Ureter (tissue), 1 donor: ENCODE measurements at places on chromosomes 3 and 15. TPM values are rescaled to one million over a fixed set of nuclear protein-coding genes. Genes with fewer than 3 reads are reported as not detected.

CERS3 gene
- total RNA-seq, result not detected

DNA sequence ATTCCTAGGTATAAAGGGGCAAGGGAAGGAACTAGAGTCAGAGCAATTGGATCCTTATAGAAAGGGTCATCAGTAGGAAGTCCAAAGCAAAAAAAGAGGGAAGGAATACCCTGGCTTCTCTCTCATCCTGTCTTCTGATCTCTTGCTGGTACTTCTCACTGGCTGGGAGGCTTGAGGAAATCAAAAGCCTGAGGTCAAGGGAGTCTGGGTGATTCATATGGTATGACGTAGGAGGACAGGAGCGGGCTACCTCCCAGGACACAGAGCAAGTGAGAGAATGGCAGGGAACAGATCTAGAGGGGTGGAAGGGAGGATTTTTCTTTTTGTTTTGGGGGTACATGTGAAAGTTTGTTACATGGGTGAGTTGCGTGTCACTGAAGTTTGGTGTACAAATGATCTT lies 76.0 kb downstream of the CFAP20DC start:
- no peak for DNase-seq

GRCh38 chr3:133268726-133269134 lies 131.1 kb upstream of the BFSP2 start:
- no peak for DNase-seq

DNA sequence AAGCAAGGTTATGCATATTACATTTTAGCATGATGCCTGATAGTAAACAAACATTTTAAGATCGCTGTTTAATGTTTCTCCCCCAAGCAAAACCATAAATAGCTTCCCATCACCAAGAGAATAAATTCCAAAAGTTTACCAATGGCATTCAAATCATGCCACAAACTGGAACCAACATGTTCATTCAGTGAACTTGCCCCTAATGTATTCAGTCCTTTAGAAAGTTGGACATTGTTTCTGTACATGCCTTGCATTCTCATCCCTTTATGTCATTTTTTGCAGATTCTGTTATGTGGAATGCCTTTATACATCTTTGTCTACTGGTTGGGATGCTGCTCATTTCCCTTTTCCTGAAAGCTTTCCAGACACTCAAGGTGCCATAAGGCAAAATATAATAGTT lies 105.5 kb downstream of the PYDC2 start:
- DNase-seq, result no peak

GRCh38 chr3:187913617-187914033 lies 168.4 kb upstream of the BCL6 start:
- DNase-seq, result peak; percentile 43

TMC3 gene
- 1.4 TPM for total RNA-seq

GRCh38 chr3:36591959-36592358 lies 172.4 kb downstream of the DCLK3 start:
- no peak for DNase-seq

DNA sequence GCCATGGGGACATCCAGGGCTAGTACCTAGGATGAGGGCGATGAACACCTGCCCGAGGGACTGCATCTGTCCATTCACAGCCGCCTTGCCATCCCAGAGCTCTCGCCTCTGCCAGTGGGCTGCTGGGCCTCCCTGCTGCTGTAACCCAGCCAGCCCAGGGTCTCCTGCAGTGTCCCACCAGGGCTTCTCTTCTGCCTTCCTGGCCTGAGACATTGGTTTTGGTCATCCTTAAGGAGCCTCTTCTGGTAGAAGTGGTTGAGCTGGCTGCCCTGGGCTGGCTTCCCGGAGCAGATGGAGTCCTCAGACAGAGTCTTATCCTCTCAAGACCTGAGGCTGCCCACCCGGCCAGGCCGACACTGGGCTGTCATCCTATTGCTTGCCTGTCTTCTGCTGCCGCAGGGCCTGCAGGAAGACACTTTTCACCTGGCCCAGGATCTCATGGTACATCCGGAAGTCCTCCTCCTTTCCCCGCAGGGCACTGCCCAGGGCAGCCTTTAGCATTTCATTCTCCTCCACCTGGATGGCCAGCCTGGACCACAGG lies 6.1 kb upstream of the HHATL start:
- peak; percentile 39 for DNase-seq

DNA sequence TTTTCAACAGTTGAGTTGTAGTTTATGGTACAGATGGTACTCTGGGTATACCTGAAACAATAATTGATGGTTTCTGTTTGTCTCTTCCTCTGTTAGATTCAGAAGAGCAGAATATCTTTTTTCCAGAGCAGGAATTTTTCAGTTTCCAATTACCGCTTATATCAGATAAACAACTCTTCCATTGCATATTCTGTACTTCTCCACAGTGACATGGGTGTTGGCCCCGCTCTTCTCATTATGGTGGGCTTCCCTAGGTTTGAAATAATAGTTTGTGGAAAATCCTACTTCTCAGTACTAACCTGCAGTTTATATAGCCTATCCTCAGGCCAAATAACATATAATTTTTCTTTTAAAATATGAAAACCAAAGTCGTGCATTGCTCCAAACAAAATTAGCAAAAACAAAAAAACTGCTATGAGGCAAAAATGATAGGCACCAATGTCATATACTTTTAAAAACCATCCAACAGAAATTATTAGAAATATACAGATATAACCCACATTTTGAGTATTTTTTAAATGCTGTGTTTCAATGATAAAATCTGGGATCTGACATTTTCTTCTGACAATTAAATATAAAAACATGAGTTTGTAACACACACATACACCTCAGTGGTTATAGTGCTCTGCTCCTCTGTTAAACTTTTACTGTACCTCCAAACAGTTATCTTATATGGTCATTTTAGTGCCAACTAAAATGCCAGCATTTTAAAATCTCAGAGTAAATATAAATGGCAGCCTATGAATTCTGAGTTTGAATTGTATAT lies 56.8 kb downstream of the CMSS1 start:
- no peak for DNase-seq

TLR9 gene
- total RNA-seq, result 0.26 TPM

GRCh38 chr3:42014921-42015533 lies 53.1 kb upstream of the ULK4 start:
- DNase-seq, result no peak

GRCh38 chr3:123090728-123091531 lies 24.1 kb downstream of the PDIA5 start:
- no peak for DNase-seq

GRCh38 chr15:23648920-23649515 lies 1.4 kb upstream of the MAGEL2 start:
- DNase-seq, result no peak

GRCh38 chr3:108403686-108404345 lies 106.6 kb downstream of the MYH15 start:
- no peak for DNase-seq

DNA sequence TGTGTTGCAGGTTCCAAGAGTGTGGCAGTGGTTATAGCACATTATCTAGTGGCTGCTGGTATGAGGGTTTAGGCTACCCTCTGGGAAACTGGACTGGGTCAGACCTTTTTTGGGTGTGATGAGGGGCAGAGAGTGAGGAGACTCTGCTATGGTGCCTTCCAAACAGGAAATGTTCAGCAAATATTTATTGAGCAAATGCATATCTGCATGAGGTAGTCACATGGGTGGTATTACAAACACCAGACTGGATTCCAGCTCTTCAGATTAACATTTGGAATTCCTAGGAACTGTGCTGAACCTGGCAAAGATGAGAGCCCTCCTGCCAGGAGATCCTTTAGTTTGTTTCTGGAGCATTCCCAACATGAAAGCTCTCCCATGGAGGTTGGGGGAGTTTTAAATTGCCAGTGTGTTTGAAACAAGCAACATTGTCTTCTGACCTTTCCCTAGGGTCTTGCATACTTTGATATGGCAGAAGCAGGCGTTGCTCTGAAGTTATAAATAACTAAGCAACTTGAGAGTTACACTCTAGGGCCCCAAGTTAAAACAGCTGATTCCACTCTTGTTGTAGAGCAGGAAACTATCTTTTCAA lies 341.2 kb upstream of the C2CD4B start:
- no peak for DNase-seq

DNA sequence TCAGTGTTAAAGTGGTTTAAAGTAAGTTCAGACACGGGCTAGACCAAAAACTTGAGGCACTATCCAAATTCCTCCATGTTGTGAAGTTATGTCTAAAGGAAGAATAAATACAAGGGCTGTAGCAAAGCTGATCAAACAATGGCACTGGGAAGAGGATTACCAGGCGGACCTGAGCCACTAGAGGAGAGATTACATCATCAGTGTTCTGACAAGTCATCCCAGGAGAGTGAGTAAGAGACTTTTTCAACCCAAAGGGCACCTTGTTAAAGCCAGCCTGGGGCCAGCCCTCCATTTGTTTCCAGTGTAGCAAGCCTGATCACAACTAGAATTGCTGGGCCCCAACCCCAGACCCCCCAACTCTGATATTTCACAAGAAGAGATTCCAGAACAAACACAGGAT lies 166.9 kb downstream of the DCLK3 start:
- DNase-seq, result no peak

PPP1R14D gene
- not detected for total RNA-seq

PARP3 gene
- total RNA-seq, result 48.5 TPM

DNA sequence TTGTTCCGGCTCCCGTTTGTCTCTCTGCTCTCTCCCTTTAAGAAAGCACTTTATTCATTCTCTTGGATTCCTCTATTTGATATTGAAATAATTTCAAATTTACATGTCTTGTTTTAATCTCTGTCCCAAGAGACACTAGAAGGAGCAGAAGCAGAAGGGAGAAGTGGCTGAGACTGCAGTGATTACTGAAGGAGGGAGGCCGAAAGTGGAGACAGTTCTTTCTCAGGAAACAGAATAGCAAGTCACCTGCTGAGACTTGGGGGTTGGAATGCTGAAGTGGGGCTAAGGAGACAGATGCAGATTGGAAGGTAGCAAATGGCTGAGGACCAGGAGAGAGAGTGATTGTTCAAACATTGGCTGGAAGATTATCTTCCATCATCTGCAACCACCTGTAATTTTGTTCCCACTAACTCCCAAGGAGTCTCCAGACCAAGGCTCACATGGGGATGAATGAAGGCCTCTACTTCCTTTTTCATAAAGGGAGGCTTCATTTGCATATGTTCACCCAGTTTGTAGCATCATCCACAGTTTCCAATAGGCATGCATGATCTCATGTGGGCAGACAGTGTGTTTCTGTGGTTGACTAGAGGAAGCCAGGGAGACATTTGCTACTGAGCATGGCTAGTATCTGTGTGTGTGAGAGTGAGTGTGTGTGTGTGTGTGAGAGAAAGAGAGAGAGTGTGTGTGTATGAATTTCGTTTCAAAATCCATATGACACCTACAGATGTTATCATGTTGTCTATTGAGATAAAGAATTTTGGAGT lies 24.0 kb downstream of the LTF start:
- no peak for DNase-seq

- DNase-seq, result no peak
Measured at GRCh38 chr3:180250172-180250571, 213.4 kb upstream of the PEX5L start.

- no peak for DNase-seq
Measured at GRCh38 chr3:192835818-192836815, 81.5 kb downstream of the MB21D2 start.

- peak; percentile 69 for DNase-seq
Measured at GRCh38 chr3:13012221-13012691, 61.0 kb downstream of the IQSEC1 start.

DNA sequence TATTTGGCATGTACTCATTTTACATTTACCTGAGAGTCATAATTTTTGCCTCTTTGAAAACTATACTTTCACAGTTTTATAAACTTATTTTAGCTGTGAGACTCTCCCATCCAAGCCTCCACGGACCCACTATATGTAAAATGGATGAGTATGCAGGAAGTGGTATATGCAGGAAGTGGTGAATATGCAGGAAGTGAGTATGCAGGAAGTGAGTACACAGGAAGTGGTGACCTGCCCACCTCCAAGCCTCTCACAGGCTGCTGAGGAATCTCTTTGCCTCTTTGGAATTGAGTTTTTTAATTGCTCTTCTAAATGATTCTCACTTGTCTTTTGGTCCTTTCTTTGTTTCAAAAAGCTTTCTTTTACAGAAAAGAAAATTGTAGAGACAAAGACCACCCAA lies 85.2 kb downstream of the KBTBD8 start:
- no peak for DNase-seq

- no peak for DNase-seq
Measured at GRCh38 chr3:171660188-171660587, 150.1 kb downstream of the PLD1 start.

GRCh38 chr15:44194323-44195150 lies 534 bp downstream of the FRMD5 start:
- DNase-seq, result peak; percentile 44

DNA sequence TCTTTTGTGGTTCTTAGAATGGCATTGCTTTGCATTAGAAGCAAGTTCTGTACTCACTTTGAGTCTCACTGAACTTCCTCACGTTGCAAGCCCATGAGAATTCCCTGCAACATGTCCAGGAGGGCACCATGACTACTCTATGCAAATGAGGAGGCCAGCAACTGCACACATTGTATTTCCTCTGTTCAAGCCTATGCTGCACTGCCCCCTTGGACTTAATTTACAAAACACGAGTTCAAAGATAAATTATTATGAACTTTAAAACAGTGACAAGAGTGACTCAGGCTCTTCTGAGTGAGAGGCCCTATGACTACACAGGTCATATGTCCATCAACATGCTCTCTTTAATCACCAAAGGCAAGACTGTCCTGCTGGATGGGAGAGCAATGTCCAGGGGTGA lies 484.2 kb upstream of the ATP11B start:
- no peak for DNase-seq

GRCh38 chr3:151673974-151674373 lies 59.8 kb upstream of the AADACL2 start:
- no peak for DNase-seq

ANKRD34C gene
- not detected for total RNA-seq

SCN11A gene
- total RNA-seq, result 34.5 TPM

- DNase-seq, result no peak
Measured at GRCh38 chr15:48865370-48866079, 12.4 kb upstream of the EID1 start.

PRR20G gene
- not detected for total RNA-seq

TYRO3 gene
- total RNA-seq, result 9.6 TPM

DNA sequence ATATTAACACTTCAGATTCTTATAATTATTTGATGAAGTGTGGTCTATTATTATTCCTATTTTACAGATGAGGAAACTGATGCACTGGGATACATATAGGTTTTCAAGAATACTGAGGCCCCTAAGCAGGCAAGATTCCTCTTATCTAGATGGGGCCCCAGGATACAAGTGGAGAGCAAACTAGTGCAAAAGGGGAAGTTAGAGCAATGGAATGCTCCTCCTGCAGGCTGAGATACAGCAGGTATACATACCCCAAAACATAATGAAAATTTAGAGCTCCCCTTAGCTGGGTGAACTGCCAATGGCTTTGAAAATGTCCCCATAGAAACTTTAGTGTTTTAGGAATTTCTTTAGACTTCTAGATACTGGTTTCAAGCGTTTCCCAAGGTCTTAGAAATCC lies 247.1 kb downstream of the CHST2 start:
- DNase-seq, result no peak

GOLGA6L7 gene
- not detected for total RNA-seq

DZIP3 gene
- 22.8 TPM for total RNA-seq
